SIG-M5 (cell line): ENCODE measurements at places on chromosomes 5 and 9.

- DNase-seq = no peak
Measured at GRCh38 chr5:139640421-139641115, 7.6 kb upstream of the CXXC5 start.

DNA sequence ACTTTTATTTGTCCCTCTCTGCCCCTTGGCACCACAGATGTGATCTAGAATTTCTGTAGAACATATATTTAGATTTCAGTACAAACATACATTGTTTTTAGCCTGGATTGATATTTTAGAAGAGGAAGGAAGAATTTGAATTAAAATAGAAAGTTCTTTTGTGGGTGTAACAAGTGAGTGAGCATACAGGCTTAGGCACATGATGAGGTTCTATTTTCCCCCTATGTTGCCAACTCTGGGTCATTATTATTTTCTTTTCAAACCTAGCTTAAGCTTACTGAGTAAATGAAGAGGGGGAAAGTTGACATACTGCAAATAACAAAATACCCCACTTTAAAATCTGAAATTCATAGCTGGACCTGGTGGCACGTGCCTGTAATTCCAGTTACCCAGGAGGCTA lies 102.9 kb downstream of the GCNT1 start:
- DNase-seq = no peak

GRCh38 chr9:124676159-124676551 lies 95.0 kb downstream of the NR6A1 start:
- no peak for DNase-seq

GRCh38 chr5:14133394-14133793 lies 9.7 kb upstream of the TRIO start:
- no peak for DNase-seq

DNA sequence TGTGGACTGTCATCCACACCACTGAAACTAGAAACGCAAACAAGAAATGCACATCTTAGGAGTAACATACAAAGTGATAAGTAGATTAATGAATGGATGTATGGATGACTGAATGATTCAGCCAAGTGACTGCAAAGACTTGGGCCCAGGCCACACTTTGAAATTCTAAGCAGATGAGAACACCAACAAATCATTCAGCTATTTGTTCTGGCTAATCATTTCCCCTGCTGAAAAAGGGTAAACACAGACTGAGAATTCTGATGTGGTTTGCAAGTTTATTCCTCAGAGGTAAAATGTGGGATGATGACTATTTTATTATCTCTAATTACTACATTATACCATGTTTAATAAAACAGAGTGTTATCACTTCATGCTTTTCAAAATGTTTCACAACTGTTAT lies 163.2 kb upstream of the ADAMTS16 start:
- no peak for DNase-seq

- DNase-seq = no peak
Measured at GRCh38 chr5:178671602-178672144, 44.8 kb upstream of the CLK4 start.

GRCh38 chr9:18665947-18666346 lies 192.0 kb downstream of the ADAMTSL1 start:
- DNase-seq = no peak

- DNase-seq = no peak
Measured at GRCh38 chr5:68368311-68369022, 152.9 kb downstream of the PIK3R1 start.

DNA sequence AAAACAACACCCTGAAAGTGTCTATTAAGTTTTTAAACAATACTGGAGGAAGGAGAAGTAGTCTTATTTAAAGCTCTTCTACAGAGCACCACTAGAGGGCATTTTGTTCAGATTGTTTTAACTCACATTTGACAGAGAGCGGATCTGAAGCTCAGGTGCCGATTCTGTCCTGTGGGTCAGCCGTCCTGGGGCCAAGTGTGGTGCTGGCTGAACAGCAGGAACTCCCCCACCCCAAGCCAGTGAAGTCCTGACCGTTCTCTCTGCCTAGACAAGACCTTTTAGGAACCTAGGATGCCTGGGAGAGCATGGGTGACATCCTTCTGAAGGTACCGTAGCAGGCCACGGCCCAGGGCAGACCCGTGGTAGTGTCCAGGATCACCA lies 3.9 kb downstream of the EXOC3 start:
- DNase-seq = no peak

DNA sequence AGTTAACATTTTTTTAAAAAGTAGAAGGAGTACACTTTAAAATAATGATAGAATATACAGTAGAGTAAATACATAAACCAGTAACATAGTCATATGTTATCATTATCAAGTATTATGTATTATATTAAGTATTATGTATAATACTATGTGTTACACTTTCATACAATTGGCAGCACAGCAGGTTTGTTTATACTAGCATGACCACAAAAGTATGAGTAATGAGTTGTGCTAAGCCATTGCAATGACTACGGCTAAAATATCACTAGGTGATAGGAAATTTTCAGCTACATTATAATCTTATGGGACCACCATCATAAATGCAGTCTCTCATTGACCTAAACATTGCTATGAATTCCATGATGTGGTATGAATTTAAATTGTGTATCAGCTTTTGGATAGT lies 506.0 kb downstream of the HTR1A start:
- no peak for DNase-seq

DNA sequence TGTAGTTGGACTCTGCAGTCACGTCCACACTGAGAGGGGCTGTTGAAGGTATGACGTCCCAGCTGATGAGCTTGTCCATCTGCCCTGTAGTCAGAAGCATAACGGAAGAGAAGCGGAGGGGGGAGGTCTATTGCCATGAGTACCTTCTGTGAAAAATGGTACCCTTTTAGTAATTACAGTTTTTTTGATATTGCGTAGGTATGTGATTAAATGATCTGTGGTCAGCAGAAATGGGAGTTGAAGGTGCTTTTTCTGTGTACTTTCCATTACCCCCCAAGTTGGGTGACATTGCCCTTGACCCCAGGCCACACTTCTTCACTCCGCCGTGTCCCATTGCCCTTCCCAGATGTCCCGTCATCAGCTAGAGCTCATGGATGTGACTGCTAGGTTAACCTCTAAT lies 45.9 kb downstream of the SNX30 start:
- no peak for DNase-seq

GRCh38 chr9:95815961-95816360 lies 59.5 kb upstream of the ERCC6L2 start:
- DNase-seq = no peak

DNA sequence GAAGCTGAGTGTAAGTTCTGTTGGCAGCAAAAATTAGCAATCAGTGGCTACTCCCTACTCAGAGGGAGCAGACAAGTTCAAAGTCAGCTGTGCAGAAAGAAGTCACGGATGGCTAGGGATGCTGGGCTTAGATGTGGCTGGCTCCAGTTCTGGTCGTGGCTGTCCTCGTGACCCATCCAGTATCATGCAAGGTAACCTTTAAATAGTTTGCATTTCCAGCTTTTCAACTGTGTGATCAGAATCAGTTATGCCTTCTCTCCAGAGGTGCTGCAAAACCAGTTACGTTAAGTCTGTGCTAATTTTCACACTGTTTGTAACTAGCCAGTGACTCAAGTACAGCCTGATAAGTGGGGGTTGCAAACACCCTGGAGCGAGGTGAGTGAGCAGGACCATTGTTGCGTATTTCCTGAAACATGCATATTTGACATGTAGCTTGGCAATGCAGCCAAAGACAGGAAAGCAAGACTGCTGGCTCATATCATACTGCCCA lies 302.4 kb downstream of the ATPSCKMT start:
- DNase-seq = no peak

DNA sequence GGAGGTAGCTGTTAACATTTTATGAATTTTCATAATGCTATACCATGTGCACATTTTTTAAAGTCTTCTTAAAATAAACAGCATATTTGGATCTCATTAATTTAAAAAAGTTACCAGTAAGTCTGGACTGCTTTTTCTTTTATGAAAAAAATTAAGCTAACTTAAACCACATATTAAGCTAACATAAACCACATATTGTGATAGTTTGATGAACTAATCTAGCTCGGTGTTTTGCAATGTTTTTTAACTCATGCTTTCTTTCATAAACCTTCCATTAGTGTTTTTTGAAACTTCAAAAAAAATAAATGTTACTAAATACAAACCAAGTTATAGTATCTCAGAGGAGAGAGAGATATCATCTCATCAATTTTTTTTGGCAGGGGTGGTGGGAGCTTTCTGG lies 26.5 kb downstream of the POLK start:
- DNase-seq = no peak

DNA sequence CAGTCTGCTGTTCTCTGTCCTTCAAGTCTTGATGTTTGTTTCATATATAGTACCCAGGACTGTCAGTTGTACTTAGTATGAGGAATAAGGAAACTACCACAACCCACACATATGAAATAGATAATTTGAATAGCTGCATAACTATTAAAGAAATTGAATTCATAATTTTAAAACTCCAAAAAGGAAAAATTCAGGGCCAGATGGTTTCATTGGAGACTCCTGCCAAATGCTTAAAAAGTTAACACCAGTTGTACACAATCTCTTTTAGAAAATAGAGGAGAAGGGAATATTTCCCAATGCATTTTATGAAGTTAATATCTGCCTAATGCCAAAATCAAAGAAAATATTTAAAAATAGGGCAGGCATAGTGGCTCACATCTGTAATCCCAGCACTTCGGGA lies 24.6 kb upstream of the SPIN1 start:
- DNase-seq = no peak

GRCh38 chr9:136776947-136777346 lies 12.6 kb upstream of the LCN15 start:
- no peak for DNase-seq

DNA sequence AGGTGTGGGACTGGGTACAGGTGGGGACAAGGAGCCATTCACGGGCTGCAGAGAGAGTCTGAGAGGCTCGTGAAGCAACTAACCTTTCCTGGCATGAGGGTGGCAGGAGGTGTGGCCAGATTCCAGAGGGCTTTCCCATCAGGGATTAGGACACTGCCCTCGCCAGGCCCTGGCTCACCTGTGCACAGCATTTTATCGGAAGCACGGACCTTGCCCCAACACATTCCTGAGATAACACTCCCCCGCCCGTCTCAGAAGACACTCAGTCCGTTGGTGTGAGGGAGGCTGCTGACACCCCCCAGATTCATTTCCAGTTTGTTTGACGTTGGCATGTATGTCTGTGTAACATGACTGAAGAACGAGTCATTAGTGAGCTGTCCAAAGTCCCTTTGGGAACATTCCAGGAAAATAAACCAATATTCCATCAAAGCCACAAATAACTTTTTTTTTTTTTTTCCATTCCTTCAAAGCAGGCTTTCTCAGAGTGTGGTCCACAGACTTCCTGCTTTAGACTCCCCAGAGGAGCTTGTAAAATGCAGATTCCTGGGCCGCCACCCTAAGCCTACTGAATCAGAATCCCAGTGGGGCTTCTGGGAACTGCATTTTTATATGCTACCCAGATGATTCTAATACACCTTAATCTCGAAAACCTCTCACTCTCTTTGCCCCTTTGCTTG lies 23.4 kb downstream of the WWC1 start:
- DNase-seq = no peak

- no peak for DNase-seq
Measured at GRCh38 chr9:15329539-15330109, 22.6 kb upstream of the TTC39B start.

GRCh38 chr9:115300874-115301273 lies 182.9 kb upstream of the TNC start:
- DNase-seq = no peak

- DNase-seq = no peak
Measured at GRCh38 chr5:158514319-158514985, 585.3 kb downstream of the EBF1 start.

- no peak for DNase-seq
Measured at GRCh38 chr9:8183618-8184017, 384.0 kb upstream of the DMAC1 start.

DNA sequence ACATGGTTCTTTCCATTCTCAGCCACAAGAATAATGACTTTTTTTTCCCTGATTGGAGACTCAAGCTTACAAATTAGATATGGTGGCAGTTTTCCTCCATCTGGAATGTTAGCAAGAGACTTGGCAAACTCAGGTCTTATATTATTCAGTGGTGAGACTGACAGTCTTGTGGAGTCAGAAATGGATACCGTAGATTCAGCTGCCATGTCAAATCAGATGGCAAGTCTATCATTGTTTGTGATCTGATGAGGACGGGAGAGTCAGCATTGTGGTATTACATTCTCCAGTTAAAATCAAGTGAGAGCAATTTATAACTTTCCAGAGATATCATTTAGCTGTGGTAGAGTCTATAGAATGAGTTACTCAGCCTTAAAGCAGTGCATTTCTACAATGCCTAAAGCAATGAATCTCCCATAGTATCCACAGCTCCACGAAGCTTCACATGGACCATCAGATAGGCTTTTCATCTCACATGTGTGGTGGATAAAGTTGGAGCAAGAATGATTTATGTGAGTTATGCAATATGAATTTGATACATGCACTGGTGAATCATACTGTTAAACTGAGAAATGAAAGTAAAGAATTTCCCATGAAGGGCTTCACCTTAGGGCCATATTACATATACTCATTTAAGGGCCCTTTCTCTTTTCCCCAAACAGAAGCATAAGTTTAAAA lies 430.6 kb downstream of the ZNF608 start:
- no peak for DNase-seq

DNA sequence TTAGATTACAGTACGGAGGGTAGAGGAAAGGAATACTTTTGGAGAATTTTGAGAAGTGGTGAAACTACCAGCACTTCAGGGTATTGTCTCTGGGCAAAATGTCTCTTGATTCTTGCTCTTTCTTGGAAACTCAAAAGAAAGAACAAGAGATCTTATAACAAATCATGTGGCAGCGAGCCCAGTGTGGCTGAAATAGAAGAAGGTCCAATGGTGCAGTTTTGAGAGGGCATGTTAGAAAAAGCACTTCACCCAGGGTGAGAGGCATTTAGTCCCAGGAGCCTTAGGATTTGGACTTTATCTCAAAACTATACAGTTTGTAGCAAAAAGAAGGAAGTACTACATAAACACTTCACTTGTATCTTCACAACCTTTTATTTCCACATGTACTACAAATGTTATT lies 39.4 kb downstream of the NNT start:
- no peak for DNase-seq

DNA sequence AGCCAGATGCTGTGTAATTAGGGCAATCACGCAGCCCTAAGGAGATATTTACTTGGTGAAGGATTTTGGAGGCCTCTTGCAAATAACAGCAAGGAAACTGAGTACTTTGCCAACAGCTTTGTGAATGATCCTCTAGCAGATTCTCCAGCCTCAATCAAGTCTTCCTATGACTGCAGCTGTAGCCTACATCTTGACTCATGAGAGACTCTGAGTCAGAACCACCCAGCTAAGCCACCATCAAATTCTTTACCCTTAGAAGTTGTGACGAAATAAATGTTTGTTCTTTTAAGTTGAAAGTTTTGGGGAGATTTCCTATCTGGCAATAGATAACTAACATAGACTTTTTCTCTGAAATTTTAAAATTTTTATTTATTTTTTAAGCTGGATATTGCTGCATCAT lies 237.6 kb upstream of the CCNH start:
- no peak for DNase-seq

DNA sequence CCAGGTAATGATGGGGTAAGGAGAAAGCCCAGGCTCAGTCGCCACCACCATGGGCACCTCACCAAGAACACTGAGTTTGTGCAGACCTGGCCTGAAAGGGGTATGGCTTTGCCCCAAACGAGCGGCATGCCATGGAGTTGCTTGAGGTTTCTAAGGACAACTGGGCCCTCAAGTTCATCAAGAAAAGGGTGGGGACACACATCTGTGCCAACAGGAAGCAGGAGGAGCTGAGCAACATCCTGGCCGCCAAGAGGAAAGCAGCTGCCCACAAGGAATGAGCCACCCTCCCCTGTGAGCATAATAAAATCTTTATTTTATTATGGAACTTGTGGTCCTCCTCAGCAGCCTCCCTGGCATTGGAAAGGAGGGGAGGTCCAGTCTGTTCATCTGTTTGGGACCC lies 23.8 kb downstream of the CD14 start:
- no peak for DNase-seq
